ENCODE measurements at places on chromosomes 11 and 22.

DNA sequence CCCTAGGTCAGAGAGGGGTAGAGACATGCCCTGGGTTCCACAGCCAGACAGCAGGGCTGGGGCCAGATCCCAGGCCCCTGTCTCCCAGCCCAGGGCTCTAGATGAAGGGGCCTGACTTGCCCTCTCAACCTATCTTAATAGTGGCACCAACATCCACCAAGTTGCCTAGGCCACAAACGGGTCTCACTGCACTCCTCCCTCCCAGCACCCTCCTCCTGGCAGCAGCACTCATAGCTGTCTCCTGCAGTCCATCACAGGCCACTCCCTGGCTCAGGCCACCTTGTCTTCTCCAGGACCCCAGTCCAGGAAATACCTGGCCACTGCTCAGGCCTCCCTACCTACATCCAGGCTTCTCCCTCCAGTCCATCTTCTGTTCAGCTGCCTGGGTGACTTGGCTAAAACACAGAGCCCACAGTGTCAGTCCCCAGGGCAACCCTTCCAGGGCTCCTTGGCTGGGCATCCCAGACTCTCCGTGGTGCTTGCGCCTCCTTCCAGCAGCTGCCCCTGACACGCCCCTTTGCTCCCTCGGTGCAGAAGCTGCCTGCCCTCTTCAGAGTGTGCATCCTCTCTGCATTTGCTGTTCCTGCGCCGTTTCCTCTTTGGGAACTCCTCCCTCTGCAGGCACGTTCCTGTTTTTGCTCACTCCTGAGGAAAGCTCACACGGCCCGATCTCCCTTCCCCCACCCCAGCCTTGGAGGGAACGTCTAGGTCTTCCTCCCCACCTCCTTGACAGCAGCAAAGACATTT is 40.5 kb downstream of the LRRC32 start:
- no peak for DNase-seq

- no peak for DNase-seq
Measured at GRCh38 chr22:32079130-32080089, 36.3 kb downstream of the SLC5A1 start.

GRCh38 chr11:7485186-7486097 is at the start of gene OLFML1:
Gene OLFML1 (plus strand): TSS chr11:7485506. CDS start chr11:7485876, 370 bp downstream.
- no peak for DNase-seq

- DNase-seq = no peak
Measured at GRCh38 chr22:37753746-37754145, 54.0 kb upstream of the GCAT start.

DNA sequence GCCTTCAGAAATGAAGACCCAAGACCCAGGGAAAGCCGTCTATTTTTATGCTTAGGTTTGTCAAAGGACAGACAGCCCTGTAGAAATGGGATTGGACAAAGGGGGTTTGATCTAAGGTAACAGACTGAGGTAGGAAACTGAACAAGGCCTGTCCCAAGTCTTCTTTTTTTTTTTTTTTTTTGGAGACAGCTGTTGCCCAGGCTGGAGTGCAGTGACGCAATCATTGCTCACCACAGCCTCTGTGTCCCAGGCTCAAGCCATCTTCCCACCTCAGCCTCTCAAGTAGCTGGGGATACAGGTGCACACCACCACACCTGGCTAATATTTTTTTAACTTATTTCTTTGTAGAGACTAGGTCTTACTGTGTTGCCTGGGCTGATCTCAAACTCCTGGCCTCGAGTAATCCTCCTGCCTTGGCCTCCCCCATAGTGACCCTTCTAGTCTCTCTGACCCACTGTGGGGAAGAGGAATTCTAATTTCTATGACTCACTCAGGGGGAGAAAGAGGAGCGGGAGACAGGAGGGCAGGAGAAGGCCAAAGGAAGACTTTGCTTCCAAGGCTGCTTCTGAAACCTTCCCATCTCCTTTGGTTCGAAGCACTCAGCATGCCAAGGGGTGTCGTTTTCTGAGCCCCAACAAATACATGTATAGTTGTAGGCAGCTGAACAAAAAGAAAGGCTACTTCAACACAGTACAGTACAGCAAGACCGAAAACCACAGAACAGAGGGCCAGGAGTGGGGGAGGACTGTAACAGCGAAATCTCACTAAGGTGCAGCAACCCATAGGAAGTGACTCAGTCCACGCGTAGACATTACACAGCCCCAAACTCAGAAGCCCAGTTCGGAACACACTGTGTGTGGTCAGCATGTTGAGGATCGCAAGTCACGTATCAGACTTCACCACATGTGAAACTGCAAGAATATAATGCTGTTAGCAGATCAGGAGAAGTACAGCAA is 872 bp downstream of the TMA7B start:
- peak; percentile 85 for DNase-seq

All from GM13977 (cell line).